Activated CD4-positive, alpha-beta T cell treated with anti-CD3 and anti-CD28 coated beads, Interleukin-2, amount 50 U/mL, for 48 hours (primary cell): ENCODE measurements at places on chromosomes 1 and 21.

DNA sequence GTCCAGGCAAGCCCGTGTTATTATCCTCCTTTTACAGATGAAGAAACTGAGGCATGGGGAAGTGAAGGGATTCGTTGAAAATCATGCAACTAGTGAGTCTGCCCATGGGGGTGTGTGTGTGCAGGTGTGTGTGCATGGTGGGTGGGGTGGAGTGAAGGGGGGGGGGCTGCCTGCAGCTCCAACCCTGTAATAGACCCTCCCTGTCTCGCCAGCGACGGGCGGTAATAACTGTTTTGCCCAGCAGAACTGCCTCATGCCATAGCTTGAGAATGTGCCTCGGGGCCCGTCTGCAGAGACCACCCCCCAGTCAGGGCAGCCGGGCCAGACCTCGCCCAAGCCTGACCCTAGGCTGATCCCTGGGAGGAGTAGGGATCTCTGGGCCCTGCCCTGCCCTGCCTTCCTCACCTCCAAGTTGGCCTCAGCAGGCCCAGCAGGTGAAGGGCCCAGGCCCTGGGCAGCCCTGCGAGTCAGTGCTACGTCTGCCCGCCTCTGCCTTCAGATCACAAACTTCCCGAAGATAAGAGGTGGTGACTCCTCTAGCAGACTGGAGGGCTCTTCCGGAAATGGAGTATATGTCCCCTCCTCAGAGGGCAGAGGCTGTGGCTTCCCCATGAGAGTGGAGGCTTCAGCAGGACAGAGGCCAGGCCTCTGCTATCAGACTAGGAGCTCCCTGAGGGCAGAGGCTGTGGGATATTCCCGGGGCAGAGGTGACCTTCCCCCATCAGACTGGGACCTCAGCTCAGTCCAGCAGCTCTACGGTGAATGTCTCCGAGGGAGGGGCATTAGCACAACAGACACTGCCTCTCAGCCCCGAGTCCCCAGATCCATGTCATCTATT, 15.7 kb upstream of the EPHA2 start:
- no peak for DNase-seq

DNA sequence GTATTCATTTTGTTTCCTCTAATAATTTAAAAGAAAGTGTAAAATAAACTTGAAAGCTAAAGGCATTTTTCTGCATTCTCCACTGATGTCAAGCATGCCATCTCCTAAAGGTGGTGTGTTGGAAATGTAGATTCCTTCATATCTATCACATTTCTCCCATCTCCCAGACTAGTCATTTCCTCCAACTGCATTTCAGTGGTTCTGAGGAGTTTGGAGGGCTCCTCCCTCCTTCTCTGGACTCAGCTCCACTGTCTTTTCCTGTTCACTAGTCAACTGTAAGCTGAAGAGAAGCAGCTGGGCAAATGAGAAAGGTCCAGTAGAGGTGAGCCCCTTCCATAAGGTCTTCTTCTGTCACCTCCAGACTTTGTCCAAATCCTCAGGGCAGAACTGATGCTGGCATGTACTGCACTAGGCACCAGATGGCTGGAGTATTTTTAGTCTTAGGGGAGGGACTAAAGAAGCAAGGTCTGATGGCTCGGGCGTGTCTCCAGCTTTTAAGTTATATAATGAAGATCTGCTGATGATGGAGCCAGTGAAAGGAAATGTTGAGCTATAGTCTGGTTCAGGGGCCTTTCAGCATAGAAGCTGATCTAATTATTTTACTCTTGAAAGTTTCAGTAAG, 186.1 kb downstream of the NTNG1 start:
- no peak for DNase-seq

DNA sequence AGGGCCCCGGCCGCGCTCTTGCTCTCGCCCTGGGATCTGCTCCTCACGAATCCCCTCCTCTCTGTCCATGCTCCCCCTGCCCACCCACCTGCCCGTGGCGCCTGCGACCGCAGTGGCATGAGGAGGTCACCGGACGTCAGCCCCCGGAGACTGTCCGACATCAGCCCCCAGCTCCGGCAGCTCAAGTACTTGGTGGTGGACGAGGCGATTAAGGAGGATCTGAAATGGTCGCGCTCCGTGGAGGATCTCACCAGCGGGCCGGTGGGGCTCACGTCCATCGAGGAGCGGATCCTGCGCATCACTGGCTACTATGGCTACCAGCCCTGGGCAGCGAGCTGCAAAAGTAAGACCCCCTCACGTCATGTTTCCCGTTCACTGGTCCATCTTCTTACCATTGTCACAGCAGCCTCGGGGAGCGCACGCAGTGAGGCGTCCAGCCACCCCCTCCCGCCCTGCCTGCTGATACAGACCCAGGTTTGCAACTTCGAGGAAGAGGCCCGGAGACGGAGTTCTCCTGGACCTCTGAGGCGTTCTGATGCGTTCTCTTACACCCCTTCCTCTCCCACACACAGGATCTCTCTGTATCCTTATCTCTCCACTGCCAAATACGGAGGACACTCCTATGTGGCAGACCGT, 1.1 kb downstream of the SLC35F3 start:
- DNase-seq, result no peak

GRCh38 chr1:64894438-64895196, 71.7 kb downstream of the JAK1 start:
- no peak for DNase-seq

GRCh38 chr1:97781762-97782337, 139.0 kb downstream of the DPYD start:
- no peak for DNase-seq
